Stimulated activated CD8-positive, alpha-beta memory T cell treated with anti-CD3 and anti-CD28 coated beads, Interleukin-12 subunit alpha, Interleukin-12 subunit beta, amount 100 ng/mL, for 4 hours (primary cell): ENCODE measurements at places on chromosomes 7 and 10.

- no peak for DNase-seq
These were observed 91.8 kb downstream of the PTPRN2 start for GRCh38 chr7:158495786-158496185.

DNA sequence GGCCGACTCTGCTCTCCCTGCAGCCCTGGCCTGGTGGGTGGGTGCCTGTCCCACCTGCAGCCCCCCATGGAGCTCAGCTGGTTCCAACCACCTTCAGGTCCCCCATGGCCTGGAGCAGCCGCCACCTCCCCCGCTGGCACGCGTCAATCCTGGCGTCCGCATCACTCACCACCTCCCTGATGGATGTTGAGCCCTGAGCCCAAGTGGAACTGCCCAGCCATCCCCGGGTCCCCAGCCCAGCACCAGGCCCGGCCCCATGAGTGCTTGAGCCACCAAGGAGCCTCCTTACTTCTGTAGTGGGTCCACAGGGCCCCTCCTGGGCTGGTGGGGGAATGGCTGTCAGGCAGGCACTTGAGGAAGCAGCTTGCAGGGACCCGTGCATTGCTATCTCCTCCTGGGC, 14.6 kb downstream of the AGAP3 start:
- DNase-seq, result no peak

DNA sequence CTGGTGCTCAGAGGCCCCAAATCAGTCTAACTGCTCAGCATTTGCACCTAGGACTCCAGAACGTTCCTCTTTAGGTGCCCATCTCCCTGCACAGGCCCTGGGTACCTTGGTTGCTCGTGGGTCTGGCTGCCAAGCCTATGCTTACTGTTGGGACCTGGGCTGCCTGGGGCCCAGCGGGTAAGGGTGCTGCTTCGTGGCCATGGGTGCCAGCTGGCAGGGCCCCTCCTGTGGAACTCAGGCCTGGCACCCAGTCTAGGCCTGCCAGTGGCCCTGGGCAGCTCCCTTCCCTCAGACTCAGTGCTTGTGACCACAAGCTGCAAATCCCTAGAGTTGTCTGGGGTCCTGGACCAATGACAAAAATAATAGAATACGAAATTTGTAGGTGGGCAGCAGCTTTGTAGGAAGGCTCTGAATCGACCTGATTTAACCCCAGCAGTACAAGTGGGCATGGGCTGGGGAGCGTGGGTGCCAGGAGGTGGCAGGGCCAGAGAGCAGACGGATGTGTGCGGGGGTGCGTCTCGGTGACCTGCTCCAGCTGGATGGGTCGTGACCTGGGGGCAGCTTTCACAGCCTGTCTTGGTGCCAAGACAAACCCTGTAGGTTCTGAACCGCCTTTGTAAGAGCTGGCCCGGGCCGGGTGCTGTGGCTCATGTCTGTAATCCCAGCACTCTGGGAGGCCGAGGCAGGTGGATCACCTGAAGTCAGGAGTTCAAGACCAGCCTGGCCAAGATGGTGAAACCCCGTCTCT, 69.7 kb downstream of the MKI67 start:
- DNase-seq, result no peak

DNA sequence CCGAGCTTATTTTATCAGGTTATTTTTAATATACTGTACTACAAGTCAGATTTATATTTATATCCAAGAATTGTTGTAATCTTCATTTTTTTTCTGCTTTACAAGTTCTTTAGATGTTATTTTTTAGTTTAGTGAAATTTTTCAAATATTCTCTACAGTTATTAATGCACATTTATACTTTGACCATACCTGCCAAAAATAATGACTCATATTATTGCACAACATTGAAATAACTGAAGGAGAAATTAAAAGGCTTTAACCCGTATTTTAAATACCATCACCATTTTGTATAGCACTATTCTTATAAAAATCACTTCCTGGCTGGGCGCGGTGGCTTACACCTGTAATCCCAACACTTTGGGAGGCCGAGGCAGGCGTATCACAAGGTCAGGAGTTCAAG, 278.5 kb downstream of the BICC1 start:
- no peak for DNase-seq

DNA sequence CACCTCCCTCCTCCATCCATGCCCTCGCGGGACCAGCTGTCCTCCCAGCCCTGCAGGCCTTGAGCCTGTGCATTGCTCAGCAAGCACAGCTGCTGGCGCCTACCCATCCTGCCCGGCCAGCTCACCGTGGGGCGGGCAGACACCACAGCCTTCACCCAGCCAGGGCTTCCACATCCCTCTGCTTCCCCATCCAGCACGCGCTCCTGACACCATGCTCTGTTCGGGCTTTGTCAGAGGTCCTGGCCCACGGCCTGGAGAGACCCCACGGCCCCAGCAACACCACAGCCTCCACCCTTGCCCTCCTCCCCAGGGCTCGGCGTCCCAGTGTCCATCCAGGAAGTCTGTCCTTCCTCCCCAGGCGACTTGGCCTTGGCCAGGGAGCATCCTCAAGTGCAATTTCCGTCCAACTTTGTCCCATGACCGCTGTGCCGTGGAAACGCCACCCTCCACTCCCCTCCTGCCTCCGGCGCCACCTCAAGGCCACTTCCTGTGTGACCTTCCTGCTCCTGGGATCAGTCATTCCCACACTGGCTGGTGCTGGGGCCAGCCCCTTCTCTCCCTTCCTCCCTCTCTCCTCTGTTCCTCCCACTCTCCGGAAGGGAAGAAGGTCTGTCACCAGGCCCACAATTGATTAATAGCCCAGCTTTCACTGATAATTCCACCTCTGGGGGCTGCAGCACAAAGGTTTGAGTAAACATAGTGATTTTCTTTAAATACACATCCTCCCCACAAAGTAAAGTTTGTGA, 71.5 kb upstream of the SMNDC1 start:
- DNase-seq, result no peak

GRCh38 chr7:93430917-93431588, 143.5 kb downstream of the CALCR start:
- no peak for DNase-seq

- DNase-seq, result no peak
These were observed 56.0 kb upstream of the SDK1 start for GRCh38 chr7:3245077-3245476.

GRCh38 chr7:105245398-105246114, 143.2 kb downstream of the SRPK2 start:
- DNase-seq, result no peak

DNA sequence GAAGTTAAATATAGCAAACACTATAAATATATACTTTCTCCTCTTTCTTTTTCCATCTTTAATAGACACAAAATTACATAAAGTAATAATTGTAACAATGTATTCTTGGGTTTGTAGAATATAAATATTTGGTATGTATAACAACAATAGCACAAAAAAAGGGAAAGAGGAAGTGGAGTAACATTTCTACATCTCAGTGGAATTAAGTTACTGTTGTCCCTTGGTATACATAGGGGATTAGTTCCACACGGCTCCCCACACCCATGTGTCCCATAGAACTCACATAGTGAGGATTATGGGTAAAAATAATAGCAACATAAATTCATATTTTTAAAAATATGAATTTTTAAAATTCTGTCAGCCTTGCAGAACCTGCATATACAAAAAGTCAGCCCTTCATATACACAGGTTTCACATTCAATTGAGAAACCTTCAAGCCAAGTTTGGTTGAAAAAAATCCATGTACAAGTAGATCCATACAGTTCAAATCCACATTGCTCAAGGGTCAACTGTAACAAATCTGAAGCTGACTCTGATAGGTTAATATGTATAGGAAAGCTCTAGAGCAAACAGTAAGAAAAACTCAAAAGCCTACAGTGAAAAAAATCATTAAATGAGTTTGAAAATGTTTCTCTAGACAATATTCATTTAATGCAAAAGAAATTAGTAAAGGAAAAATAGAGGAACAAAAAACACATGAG, 92.4 kb downstream of the HYCC1 start:
- DNase-seq, result no peak

- no peak for DNase-seq
These were observed 115.6 kb upstream of the KLF14 start for GRCh38 chr7:130849604-130850003.

- DNase-seq, result no peak
These were observed 77.8 kb downstream of the JAZF1 start for GRCh38 chr7:28102797-28103196.

GRCh38 chr10:87790185-87790584, 27.8 kb downstream of the ATAD1 start:
- DNase-seq, result no peak

GRCh38 chr10:69815104-69815503, 13.4 kb downstream of the COL13A1 start:
- no peak for DNase-seq

GRCh38 chr7:112908086-112908485, 117.9 kb upstream of the TMEM168 start:
- no peak for DNase-seq

DNA sequence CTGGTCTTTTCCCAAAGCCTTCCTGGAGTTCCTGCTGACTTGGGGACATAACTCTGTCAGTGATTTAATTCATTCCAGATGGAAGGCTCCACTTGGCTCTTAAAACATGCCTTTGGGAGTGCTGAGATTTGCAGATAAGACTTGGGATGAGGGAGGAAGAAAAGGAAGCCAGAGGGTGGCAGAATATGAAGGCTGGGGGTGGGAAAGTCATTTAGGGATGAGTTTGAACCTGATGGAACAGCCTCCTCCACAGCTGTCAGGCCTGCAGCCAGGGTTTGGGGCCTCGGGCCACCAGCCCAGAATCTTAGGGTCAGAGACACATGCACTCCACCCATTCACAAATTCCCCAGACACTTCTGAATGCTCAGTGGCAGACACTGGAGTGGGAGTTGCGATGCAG, 28.4 kb upstream of the EIF5AL1 start:
- DNase-seq, result no peak

- no peak for DNase-seq
These were observed 4.1 kb upstream of the ARHGAP21 start for GRCh38 chr10:24727786-24728185.

- no peak for DNase-seq
These were observed 5.7 kb downstream of the UBE2H start for GRCh38 chr7:129947049-129947448.

GRCh38 chr10:94093286-94093905, 99.7 kb downstream of the PLCE1 start:
- no peak for DNase-seq

GRCh38 chr7:5421714-5422395, 1.8 kb downstream of the TNRC18 start:
- no peak for DNase-seq

DNA sequence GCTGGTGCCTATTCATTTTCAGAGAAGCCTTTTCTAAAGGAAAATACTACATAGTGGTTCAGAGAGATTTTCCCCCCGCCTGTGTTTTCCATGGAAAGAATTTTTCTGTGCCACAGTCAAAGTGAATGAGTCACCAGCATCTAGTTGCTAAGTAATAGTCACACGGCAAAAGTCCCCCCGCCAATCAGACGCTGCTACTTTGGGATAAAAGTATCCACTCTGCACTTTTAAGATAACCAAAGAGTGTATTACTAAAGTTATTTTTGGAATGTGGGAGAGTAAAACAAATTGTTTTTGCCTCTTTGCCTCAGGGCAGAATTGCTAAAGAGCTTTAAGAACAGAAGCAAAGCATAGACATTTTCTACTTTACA, 23.5 kb downstream of the ABLIM1 start:
- no peak for DNase-seq

DNA sequence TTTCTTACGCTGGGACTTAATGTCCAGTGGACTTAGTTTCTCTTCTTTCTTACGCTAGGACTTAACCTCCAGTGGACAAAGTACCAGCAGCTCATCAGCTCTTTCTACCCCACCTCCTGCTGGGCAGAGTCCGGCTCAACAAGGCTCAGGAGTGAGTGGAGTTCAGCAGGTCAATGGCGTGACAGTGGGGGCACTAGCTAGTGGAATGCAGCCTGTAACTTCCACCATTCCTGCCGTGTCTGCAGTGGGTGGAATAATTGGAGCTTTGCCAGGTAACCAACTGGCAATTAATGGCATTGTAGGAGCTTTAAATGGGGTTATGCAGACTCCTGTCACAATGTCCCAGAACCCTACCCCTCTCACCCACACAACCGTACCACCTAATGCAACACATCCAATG, 199.7 kb downstream of the MLLT10 start:
- no peak for DNase-seq

DNA sequence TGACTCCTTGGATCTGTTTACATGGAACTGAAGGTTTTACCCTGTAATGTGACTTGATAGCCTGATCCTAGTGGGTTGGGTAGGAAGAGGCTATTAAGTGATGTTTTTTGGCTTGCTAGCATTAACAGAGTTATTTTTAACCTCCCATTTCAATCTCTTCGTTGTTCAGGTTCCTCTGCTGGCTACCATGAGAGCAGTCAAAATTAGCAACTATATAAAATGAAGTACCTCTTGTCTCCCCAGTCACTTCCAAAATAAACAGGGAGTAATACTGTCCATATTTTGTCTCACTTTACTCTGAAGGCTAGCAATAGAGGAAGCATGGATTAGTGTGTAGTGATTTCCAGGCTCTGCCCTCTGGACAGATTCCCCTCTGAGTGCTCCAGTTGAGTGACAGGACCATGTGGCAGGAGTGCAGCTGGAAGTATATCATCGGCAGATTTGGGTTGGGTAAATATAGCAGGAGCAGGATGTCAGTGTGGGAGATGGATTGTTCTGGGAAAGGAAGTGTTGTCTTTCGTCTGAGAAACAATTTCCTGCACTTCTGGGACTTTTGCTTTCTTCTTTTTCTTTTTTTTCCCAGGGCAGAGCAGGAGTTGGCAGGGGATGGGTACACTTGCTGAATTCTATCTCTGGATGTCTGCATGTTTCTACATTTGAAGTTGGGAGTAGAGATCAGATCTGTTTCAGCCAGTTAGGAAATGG, 35.2 kb downstream of the GBF1 start:
- no peak for DNase-seq

- DNase-seq, result no peak
These were observed 40.3 kb downstream of the TNPO3 start for GRCh38 chr7:129014501-129015101.

- no peak for DNase-seq
These were observed 826 bp downstream of the GIMAP7 start for GRCh38 chr7:150515248-150516147.

- DNase-seq, result no peak
These were observed 530.6 kb downstream of the PHTF2 start for GRCh38 chr7:78329001-78329655.

DNA sequence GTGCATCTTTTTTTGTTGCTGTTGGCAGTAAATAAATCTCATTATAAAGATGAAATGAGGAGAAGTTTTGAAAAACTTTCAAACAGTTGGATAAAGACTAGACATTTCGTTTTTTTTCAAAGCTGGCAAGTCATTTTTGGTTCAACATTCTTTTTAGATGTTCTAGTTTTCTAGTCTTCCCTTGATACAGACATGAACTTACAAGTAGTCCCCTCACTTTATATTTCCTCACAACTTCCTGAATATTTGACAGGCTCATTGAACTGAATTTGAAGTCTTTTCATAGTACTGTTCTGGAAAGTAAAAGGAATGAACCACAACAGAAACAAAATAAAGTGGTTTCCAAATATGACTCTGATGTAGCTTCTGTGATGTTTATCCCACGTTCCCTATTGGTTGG, 134.2 kb downstream of the NRCAM start:
- DNase-seq, result no peak

- DNase-seq, result no peak
These were observed 533.2 kb downstream of the PARD3 start for GRCh38 chr10:34281661-34282582.
